ENCODE measurements at places on chromosomes 4 and X. TPM values are rescaled to one million over a fixed set of nuclear protein-coding genes. Genes with fewer than 3 reads are reported as not detected.

DNA sequence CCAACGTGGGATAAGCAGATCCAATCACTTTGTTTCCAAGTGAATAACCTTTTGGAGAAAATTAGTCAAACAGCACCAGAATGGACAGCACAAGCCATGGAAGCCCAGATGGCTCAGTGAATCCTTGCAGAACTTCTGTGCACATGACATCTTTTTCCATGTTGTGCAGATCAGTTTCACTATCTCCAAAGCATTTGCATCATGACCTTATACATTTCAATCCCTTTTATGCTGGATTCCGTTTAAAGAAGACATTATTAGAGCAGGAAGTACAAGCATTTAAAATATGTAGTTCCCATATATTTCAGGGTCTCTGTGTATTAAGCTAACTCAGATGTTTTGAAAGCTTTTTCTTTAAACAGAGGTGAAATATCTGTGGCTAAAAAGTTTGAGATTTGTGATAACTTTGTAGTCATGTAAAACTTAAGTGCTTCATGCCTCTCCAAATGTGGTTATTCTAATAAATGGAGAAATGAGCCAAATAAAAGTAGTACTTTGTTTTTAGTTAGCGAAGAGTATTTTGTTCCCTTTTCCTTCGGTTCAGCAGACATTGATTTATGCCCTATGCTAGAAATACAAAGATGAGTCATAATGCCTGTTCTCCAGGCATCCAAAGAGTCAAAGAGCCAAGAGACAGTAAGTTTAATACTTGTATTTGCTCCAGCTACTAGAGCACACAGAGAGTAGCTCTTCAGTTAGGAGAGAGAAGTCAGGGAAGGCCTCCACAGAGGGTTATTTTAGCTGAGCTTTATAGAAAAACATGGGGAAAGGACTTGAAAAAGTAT is 39.0 kb downstream of the PLAC8 start:
- H3K4me1 ChIP-seq, result no peaks in the 10 kb centered on the region
- H3K27me3 ChIP-seq, result no peaks in the 10 kb centered on the region
- H3K27ac ChIP-seq, result no peak overlapping the region

DNA sequence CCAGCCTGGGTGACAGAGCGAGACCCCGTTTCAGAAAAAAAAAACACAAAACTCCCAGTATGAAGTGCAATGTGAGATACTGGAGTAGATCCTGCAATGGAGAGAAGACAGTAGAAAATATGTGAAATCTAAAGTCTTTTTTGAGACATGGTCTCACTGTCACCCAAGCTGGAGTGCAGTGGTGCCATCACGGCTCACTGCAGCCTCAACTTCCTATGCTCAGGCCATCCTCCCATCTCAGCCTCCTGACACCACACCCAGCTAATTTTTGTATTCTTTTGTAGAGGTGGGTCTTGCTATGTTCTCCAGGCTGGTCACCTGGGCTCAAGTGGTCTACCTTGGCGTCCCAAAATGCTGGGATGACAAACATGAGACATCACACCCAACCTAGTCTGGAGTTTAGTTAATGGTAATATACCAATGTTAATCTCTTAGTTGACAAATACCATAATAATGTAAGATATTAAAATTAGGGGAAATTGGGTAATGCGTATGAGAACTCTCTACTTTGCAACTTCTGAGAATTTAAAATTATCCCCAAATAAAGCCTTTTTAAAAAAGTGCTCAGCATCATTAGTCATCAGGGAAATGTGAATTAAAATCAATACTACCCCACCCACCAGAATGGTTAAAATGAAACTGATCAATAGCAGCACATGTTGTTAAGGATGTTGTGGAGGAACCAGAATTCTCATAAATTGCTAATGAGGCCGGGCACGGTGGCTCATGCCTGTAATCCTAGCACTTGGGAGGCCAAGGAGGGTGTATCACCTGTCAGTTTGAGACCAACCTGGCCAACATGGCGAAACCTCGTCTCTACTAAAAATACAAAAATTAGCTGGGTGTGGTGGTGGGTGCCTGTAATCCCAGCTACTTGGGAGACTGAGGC is 15.0 kb downstream of the RBMX start:
- no peak overlapping the region for H3K27ac ChIP-seq
- no peak for DNase-seq
- no peaks in the 10 kb centered on the region for H3K4me1 ChIP-seq
- H3K27me3 ChIP-seq, result no peaks in the 10 kb centered on the region
- no peak overlapping the region for H3K4me3 ChIP-seq

The PAGE1 gene
- not detected for polyA plus RNA-seq

DNA sequence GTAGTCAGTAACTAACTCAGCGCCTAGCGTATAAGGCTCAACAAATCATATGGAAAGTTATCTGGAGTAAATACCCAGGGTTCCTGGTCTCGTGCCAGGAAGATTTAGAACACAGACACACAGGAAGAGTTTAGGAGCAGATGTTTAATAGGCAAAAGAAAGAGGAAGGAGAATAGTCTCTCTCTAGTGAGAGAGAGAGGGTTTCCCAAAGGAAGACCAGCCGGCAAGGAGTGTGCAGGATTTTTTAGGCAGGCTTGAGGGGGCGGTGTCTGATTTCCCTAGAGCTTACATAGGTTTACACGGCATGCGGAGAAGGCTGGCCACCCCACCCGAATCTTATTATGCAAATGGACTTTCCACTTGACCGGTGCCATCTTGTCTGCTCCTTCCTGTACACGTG is 284.0 kb upstream of the FRG1 start:
- no peak overlapping the region for H3K4me3 ChIP-seq
- H3K4me1 ChIP-seq, result no peaks in the 10 kb centered on the region
- H3K27ac ChIP-seq, result no peak overlapping the region
- no peaks in the 10 kb centered on the region for H3K36me3 ChIP-seq
- DNase-seq, result no peak
- H3K27me3 ChIP-seq, result no peaks in the 10 kb centered on the region

The MAGEE2 gene
- not detected for polyA plus RNA-seq

Data from small intestine (tissue), 16 donors.